ENCODE measurements at places on chromosomes 12 and 14. TPM values are rescaled to one million over a fixed set of nuclear protein-coding genes. Genes with fewer than 3 reads are reported as not detected.

Gene SLC5A8
- total RNA-seq: not detected

Gene KICS2
- 16.4 TPM for total RNA-seq

DNA sequence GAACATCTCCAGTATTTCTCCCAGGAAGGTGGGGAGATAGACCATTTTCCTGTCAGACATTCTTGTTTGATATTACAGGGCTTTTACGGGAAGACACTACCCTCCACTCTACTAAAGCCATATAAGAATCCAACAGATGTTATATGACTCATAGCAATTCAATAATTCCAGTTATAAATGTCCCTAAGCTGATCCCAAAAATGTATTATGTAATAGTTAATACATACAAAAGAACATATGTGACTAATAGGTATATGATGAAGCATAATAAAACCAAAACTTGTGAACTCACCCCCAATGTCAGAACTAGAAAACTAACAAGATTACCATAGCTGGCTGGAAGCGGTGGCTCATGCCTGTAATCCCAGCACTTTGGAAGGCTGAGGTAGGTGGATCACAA, 84.2 kb downstream of the EFCAB11 start:
- DNase-seq: no peak

Gene TRIM9
- total RNA-seq: 0.07 TPM

Gene BRAP
- 11.8 TPM for total RNA-seq

GRCh38 chr12:113844495-113845210, 121.5 kb downstream of the RBM19 start:
- no peak for DNase-seq

- DNase-seq: no peak
Observed at GRCh38 chr12:121008347-121009098, 7.8 kb downstream of the C12orf43 start.

GRCh38 chr14:71646518-71646917, 285.7 kb upstream of the RGS6 start:
- DNase-seq: no peak

Gene KRT75
- total RNA-seq: not detected

DNA sequence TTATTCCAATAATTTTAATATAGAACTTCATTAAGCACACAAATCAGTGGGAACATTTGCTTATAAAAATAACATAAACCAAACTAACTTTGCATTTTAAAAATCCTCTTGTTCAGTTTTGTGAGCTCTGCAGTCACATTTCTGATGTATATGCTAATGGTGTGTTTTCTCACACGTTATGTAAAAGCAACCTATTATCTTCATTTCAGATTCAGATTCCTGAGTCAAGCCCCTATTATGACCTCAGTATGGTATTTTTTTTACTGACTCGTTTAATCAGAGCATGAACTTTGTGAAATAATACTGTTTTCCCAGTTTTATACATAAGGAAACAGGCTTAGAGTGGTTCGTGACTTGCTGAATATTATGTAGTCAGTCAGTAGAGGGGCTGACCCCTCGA, 394.0 kb downstream of the TMEM117 start:
- DNase-seq: no peak

DNA sequence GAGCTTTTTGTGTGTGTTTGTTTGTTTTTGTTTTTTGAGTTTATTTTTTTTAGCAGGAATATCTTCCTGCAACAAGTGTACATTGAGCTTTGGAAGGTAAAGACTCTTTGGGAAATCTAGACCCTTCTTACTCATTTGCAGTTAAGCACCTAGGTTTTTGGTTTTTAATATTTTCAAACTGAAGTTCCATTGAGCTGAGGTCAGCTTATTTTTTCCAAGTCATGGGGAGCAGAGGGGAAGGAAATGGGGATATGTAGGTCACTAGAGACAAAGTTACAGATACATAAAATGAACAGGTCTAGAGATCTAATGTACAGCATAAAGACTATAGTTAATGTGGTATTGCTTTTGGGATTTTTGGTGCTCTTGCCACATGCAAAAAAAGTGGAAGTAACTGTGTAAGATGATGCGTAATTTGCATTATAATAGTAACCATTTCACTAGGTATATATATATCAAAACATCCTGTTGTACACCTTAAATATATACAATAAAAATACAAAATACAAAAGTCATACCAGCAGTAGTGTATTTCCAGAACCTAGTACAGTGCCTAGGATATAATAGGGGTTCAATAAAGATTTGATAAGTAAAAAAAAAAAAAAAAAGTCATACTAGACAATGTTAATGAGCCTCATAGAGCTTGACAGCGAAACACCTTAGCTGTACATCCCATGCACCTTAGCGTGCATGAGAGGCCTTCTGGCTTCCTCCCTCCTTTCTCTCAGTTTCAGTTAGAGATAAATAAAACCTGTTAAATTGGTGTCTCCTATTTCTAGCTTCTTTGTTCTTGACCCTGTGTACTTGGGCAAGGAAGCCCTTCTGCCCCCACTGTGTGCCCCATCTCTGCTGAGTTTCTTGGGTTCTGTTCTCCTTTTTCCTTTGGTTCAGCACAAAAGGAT, 22.7 kb downstream of the CGRRF1 start:
- DNase-seq: no peak

Gene GPR84
- total RNA-seq: not detected

GRCh38 chr14:69612014-69612782, 802 bp downstream of the SUSD6 start:
- DNase-seq: no peak

- no peak for DNase-seq
Observed at GRCh38 chr14:65791191-65791981, 378.9 kb downstream of the FUT8 start.

Gene DAO
- not detected for total RNA-seq

- no peak for DNase-seq
Observed at GRCh38 chr14:39228509-39229221, 5.0 kb upstream of the MIA2 start.

DNA sequence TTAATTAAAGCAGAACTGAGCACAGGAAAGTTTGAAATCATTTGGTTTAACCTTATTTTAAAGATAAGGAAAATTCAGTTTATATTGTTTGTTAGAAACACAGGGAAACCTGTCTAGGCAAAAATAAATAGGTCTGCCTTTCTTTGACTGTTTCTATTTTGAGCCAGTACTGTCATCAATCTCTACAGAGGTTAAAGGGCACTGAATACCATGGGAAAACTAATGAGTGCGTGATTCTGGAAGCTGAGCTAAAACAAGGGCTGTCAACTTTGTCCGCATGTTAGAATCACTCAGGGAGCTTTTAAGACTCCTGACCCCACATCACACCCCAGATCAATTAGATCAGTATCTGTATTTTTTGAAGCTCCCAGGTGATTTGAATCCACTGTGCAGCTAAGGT, 38.8 kb downstream of the NOPCHAP1 start:
- DNase-seq: no peak

DNA sequence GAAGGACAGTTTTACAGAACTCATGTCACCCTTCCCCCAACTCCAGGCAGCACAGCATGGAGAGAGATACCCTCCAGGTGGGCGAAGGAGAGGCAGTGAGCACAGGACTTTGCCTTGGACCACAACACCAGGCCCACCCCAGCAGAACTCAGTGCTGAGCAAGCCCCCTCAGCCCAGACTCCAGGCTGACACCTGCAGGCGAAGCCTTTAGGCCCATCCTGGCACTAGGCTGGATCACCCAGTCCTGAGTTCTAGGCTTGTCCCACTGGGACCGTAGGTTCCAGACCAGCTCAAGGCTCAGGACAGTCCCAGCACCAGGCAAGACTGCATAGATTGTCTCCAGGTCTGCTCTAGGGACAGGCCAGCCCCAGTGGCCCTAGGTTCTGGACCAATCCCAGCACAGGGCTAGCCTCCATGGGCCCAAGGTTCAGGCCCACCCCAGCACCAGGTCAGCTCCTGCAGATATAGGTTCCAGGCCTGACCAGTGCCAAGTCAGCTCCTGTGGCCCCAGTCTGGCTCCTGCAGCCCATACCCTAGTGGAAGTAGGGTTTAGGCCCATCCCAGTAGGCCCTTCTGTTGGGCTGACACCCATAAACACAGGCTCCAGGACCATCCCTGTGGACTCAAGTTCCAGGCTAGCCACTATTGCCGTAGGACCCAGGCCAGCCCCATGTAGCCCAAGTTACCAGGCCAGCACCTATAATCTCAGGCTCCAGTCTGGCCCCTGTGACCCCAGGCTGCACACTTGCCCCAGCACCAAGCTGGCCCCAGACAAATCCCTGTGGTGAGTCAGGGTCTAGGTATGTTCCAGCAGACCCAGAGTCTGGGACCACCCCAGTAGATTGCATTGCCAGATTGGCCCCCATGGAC, 9.4 kb downstream of the WASHC3 start:
- no peak for DNase-seq

Gene ACVRL1
- not detected for total RNA-seq

DNA sequence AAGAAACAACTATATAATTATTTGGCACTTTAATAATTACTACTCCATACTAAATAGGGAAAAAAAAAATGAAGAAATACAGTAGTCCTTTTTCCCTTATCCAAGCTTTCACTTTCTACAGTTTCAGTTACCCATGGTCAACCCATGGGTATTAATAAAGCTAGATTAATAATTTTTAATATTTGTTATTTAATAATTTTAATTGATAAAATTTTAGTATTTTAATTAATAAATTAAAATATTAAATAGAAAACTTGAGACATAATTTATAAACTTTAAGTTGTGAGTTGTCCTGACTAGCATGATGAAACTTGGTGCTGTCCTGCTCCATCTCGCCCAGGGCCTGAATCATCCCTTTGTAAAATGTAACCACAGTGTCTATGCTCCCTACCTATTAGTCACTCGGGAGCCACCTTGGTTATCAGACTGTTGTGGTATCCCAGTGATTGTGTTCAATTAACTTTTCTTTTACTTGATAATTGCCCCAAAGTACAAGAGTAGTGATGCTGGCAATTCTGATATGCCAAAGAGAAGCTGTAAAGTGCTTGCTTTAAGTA, 71.8 kb downstream of the PAWR start:
- DNase-seq: no peak

Gene GAS2L3
- total RNA-seq: 33.7 TPM

Gene PTGER2
- 0.42 TPM for total RNA-seq

GRCh38 chr12:110743571-110744093, 941 bp upstream of the PPP1CC start:
- no peak for DNase-seq

DNA sequence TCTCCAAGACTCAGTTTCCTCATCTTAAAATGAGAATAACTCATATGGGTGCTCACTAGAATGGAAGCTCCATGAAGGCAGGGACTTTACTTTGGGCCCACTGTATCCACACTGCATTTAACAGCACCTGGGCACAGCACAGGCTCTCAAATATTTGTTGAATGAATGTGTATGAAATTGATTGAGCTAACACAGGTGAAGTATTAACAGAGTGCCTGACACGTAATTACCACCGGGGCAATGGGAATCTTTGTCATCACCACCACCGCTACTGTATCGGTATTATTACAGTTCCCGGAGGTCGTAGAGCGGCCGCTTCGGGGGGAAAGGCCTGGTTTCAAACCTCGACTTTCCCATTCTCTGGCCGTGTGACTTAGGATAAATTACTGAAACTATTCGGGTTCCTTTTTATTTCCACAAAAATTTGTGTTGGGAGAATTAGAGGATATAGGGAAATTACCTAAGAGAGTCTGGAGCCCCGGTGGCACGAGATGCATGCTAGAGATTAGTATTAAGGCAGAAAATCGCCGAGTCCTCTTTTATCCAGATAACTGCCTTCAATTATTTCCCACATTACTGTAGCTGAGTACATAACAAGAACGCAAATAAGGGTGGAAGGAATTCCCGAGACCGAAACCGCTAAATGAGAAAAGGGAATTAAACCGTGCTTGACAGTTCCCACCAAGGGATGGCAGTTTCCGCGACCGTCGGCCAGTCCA, 1.0 kb upstream of the RIC8B start:
- DNase-seq: no peak

GRCh38 chr12:91866566-91866965, 279.1 kb downstream of the BTG1 start:
- no peak for DNase-seq

GRCh38 chr12:81991868-81992267, 232.7 kb upstream of the PPFIA2 start:
- no peak for DNase-seq

DNA sequence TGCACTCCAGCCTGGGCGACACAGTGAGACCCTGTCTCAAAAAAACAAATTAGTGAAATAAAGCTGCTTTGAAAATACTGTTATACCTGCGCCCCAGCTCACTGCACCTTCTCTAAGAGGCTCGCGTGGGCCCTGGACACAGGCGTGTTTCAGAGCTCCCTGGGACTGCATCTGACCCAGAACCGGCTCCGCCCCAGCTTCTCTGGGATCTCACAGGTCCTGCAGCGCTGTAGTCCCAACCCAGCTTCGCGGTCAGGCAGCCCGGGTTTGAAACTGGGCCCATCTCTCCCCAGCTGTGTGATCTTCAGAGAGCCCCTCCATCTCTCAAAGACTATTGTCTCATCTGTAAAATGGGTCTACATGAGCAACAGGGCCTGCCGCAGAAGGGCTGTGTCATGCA, 7.5 kb downstream of the RIMBP2 start:
- no peak for DNase-seq

DNA sequence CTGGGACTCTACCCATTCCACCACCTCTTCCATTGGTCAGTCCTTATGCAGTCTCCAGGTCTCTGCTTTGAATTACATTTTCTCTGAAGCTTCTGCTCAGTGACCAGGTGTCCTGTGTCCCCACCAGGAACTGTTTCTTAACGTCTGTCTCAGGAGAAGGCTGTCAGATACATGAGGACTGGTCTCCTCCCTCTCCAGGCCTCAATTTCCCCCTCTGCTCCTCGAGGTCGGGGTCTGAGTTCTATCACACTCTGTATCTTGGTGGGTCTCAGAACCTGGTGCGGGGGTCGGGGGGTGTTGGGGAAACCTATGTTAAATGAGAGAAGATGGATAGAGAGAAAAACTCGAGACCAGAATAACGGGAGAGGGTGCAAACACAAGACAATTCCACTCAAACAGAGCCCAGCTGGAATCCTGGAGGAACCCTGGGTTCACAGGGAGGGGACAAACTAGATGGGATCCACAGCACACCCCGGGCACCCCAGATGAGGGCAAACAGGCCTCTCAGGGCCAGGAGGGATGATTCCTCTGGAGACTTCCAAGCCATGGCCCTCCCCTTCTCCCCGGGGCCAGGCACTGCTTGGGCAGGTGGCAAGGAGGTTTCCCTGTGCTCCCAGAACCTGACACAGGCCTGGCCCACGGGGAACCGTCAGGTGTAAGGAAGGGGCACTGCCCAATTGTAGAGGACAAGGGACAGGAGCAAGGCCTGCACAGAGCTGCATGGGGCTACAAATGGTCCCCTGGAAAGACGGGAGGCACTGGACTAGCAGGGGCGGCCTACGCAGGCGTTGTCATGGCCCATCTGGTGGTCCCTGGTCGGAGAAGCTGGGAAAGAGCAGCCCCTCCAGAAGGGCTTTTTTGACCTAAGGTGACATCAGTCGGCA, 313.2 kb upstream of the DIO3 start:
- no peak for DNase-seq

GRCh38 chr12:2779281-2779680, 15.5 kb upstream of the FKBP4 start:
- no peak for DNase-seq

DNA sequence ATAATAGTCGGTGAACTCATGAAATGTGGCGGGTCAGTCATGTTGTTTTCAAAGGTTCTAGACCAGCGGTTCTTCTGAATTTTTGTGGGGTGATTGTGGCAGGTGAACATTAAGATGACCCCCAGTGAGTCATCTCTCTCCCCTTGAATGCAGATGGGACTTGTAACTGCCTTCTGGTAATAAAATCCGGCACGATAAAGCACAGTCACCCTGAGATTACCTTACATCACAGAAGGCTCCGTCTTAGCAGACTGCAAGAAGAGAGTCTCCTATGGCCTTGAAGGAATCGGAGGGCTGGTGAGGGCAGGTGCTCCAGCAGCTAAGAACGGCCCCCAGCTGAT, 189.6 kb downstream of the FOXN3 start:
- DNase-seq: no peak

- DNase-seq: no peak
Observed at GRCh38 chr14:32494609-32495434, 165.7 kb downstream of the AKAP6 start.
